ENCODE measurements at places on chromosomes 16 and 17.

DNA sequence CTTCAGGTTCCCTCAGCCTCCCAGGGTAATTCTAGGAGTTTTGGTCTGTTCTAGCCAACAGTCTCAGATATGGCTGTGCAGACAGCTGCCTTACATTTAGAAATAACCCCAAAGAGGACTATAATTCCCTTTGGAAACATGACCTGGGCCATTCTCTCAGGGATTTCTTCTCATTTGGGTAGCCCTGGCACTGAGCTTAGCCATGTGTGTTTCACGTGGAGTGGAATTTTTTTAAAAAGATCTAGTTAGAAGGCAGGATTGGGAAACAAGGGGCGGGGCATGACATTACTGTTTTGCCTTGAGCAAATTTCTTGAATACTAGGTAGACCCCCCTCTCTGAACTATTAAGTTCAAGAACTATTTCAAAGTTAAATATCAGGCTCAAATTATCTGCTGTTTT is 29.6 kb upstream of the MRC2 start:
- no peak for DNase-seq

- no peak for DNase-seq
Observed at GRCh38 chr17:17172001-17172939, 33.9 kb downstream of the PLD6 start.

GRCh38 chr16:85372627-85373372 is 240.3 kb upstream of the GSE1 start:
- no peak for DNase-seq

DNA sequence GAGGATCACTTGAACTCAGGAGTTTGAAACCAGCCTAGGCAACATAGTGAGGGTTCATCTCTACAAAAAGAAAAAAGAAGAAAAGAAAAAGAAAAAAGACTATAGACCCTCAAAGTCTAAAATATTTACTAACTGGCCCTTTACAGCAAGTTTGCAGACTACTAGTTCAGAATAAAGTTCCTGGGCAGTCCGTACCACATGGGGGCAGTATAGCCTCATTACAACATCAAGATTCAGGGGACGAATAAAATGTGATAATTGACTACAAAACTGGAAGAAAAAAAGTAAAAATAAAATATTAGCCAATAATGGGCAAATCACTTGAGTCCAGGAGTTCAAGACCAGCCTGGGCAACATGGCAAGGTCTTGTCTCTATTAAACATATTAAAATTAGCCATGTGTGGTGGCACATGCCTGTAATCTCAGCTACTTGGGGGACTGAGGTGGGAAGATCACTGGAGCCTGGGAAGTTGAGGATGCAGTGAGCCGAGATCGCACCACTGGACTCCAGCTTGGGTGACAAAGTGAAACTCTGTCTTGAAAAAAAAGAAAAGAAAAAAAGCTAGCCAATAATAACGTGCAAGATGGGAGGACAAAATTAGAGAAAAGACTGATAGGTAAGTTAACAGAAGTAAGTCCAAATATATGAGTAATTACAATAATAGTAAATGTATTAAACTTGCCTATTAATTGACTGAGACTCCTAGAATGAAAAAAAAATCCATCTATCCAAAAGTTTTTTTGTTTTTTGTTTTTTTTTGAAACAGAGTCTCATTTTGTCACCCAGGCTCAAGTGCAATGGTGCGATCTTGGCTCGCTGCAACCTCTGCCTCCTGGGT is 129.4 kb upstream of the SEC14L1 start:
- no peak for DNase-seq

DNA sequence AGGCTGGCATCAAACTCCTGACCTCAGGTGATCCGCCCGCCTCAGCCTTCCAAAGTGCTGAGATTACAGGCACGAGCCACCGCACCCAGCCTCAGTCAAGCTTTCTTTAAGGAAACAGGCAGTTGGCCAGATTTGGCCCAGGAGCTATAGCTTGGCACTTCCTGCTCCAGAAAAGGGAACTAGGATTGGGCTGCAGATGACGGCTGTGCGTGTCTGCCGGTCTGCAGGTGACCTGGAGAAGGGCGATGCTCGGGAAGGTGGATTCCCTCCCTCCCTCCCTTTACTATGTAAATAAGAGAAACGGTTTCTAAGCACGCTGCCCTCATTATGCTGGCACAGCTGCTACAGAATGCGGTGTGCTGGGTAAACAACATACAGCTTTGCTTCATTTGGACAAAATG is 215.9 kb downstream of the RPTOR start:
- DNase-seq: no peak

GRCh38 chr17:50093807-50094206 is 1.3 kb upstream of the PDK2 start:
- no peak for DNase-seq

DNA sequence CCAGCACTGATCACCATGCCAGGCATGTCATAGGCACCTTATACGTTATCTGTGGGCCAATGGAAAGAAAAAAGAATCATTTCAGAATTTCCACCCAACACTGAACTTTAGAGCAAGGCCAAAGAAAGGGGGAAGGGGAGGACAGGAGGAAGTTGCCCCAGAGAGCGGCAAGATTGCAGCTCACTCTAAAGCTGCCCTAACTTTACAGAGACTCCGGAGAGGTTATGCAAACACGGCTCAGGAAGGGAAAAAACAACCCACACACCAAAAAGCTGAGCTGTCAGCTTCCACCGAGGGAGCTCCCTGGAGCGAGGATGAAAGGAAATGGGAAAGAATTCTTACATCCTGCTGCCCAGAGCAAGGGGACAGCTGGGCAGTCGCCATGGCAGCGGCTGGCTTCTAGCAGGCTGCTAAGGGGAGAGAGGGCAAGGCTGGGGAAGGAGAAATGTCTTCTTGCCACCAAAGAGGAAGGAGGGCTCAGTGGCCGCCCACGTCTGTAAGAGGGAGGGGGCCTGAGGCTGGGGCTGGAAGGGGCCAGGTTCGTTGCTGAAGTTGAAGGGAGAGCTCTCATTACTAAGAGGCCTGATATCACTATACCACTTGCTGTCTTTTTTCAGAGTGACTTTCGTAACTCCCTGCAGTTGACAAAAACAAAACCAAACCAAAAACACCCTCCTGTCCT is 18.2 kb downstream of the COTL1 start:
- DNase-seq: no peak

DNA sequence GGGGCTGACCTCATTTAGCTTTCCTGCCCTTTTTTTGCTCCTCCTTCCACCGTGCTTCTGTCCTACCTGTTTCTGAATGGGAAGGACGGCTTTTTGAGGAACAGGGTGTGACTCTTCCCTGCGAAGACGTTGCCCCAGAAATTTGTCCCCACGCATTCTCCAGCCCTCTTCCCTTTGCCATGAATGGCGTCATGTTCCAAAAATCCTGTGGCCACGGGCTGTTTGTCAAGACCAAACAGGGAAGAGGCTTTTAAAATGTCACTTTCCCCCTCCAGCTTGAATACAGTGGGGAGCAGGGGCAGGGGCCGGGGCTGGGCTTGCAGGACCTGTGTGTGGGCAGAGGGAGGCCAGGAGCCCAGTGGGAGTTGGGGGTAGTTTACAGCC is 13.9 kb downstream of the MPRIP start:
- no peak for DNase-seq

- no peak for DNase-seq
Observed at GRCh38 chr16:86806838-86807351, 228.5 kb downstream of the FOXL1 start.

DNA sequence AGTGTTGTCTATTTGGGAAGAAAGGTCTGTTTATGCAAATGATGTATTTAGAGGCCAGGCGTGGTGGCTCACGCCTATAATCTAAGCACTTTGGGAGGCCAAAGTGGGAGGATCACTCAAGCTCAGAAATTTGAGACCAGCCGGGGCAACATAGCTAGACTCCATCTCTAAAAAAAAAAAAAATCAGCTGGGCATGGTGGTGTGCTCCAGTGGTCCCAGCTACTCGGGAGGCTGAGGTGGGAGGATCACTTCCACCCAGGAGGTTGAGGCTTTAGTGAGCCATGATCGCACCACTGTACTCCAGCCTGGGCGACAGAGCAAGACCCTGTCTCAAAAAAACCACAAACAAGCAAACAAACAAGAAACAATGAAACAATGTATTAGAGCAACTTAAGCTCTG is 18.9 kb upstream of the HEATR3 start:
- no peak for DNase-seq

- no peak for DNase-seq
Observed at GRCh38 chr16:81661082-81661481, 118.0 kb upstream of the PLCG2 start.
